ENCODE measurements at places on chromosomes 7 and 10.

GRCh38 chr7:130938661-130939060 lies 204.7 kb upstream of the KLF14 start:
- DNase-seq: no peak

DNA sequence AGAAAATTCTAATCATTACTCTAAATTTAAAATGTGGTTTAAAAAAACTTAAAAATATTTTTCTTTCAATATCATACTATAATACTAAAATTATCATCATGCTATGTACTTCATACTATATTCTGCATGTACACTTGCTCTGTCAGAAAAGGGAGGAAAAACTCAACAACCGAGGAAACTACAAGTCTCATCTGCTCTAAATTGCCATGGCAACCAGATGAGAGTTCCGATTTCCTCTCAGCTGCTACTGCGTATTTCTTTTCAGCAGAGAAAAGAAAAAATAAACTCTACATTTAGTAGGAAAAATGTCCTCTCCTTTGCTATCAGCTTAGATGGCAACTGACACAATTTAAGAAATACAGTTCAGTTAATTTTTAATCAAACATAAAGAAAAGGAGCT lies 178.9 kb downstream of the SRPK2 start:
- DNase-seq: no peak

DNA sequence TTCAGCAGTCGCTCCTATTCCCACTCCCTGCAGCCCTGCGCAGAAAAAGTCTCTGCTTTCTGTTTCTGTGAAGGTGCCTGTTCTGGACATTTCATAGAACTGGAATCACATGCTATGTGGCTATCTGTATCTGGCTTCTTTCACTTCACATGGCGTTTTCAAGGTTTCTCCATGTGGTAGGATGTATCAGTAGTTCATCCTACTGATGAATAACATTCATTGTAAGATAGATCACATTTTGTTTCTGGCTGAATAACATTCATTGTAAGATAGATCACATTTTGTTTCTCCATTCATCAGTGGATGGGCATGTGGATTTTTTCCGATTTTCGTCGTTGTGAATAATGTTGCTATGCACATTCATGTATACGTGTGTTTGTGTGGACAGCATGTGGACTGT lies 44.5 kb downstream of the HSPA12A start:
- DNase-seq: no peak

DNA sequence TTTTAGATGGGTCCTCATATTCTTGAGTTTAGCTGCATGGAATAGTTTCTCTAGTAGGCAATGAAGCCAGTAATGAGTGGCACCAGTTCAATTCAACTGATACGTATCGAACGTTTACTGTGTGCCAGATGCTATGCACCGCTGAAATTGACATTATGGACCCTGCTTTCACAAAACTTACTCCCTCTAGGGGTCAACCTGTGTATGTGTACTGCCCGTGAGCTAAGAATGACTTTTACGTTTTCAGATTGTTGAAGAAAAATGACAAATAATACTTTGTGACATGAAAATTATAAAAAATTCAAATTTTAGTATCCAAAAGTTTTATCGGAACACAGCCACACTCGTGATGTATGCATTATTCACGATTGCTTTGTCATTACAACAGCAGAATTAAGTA lies 95.5 kb downstream of the ZMYND11 start:
- no peak for DNase-seq

DNA sequence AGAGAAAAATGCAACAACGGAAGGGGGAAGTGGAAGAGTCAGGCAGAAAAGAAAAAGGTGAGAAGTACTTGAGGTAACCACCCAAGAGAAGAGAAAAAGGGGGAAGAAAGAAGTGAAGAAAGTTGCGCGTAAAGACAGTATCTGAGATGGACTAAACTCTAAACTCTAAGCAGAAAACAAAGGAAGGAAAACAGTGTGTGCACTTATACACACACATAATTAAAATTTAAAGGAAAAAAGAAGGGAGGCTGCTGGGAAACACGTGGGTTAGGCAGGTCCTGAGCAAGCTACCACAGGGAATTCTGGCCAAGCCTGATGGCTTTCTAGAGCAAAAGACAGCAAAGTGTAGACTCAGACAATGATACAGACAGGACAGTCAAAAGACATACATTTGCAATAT lies 78.0 kb downstream of the UBE2H start:
- DNase-seq: no peak

- DNase-seq: no peak
These were observed 866.3 kb upstream of the LRRN3 start for GRCh38 chr7:110224643-110225042.

- DNase-seq: no peak
These were observed 6.2 kb upstream of the IFIT2 start for GRCh38 chr10:89295597-89295996.

- DNase-seq: no peak
These were observed 3.9 kb downstream of the CH25H start for GRCh38 chr10:89203237-89203636.

DNA sequence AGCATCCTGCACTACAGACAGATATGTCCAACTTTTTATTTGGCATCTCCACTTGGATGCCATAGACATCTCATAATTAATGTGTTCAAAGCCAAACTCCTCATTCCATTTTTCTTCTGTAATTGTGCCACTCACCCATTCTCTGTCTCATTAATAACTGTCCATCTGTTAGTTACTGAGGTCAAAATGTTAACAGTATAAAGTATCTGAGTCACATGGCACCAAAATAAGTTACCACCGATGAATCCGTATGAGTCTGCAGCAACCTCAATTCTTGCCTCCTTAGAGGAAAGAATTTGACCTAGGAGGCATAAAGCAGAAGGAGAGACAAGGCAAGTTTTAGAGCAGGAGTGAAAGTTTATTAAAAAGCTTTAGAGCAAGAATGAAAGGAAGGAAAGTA lies 16.5 kb upstream of the NT5C3A start:
- no peak for DNase-seq

Data from cerebellar nuclear complex (tissue), 1 donor.